Caco-2 (cell line): ENCODE measurements at places on chromosomes 6 and 20. TPM values are rescaled to one million over a fixed set of nuclear protein-coding genes. Genes with fewer than 3 reads are reported as not detected.

DNA sequence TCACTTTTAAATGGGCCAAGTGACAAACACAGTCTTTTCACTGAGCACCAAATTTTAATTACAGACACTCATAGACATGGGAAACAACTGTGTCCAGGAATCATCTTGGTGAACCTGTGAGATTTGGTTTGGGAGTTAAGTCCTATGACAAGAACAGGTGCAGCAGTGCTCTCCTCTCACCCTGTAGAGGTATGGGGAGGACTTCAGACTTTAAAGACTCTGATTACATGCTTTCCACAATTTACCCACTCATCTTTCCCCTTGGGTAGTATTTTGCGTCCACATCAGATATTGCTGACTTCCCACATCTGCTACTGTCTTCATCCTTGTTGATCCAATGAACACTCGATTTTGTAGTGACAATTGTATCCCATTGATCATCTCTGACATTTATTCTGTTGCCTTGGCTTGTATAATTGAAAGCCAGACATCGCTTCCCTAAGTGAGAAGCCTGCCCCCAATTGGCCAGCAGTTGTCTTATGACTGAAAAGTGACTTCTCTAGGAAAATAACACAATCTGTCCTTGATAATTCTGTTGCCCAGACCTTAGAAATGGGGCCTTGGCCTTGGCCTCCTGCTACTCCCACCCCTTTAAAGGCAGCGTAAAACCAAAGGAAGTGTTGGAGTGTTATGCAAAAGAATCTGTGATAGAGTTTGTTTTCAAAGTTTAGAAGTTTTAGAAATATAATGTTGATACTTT, 40.0 kb downstream of the TXLNB start:
- DNase-seq = no peak

MED20 gene
- 40.0 and 43.7 TPM in 2 replicates for total RNA-seq

GRCh38 chr6:125151700-125152099, 1.9 kb upstream of the TPD52L1 start:
- no peak for DNase-seq

GRCh38 chr20:23059001-23059400, 9.5 kb upstream of the THBD start:
- DNase-seq = no peak

DNA sequence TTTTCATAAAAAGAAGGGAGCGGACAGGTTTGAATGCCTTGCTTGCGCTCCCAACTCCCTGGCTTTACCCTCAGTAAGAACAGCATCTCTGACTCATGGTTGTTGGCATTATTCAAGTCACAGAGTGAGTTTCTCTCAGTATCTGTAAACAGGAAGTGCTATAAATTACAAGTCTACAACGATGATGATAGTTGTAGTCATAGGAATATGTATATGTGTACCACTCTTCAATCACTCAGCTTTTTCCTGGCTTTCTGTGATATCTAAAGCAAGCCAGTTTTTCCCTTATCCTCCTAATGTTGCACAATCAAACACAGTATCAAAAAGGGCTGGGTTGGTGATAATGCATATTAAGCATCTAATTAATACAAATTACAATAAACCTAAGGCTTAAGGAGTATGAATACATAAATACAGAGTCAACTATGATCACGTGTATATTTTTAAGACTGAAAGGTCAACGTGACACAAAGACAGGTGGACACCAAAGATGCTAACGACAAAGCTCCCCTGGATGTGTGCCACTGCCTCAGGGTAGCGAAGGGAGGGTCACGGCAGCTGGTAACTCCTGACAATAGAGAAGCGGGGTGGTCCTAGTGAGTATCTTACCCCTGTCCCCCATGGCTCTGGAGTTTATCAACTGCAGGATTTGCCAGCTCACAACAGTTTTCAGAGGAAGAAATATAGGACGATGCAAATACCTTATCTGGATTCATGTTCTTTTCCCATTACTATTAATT, 202.8 kb downstream of the BTBD9 start:
- no peak for DNase-seq

GSTA2 gene
- 51.6 and 65.4 TPM in 2 replicates for total RNA-seq

SLC26A8 gene
- 1.4 and 1.8 TPM in 2 replicates for total RNA-seq

DNA sequence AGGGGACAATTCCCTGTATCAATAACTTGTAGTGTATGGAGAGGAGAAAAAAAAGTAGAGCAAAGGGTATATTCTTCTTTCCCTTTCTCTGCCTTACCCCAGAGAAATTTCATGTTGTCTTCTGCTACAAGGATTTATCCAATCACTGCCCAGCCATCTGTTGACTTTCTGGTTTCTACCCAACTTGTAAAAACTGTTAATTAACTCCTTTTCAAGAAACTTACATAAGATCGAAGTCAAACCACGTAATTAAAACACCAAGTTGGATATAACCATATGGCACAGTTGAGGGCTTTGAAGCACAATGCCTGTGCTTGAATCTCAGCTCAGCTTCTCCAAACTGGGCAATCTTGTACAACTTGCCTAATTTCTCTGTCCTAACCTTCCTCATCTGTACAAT, 99.5 kb downstream of the MAN1A1 start:
- DNase-seq = no peak

- DNase-seq = no peak
Observed at GRCh38 chr6:126351960-126352359, 12.0 kb downstream of the CENPW start.

TRIM39 gene
- total RNA-seq = 12.7 and 14.5 TPM in 2 replicates

PKHD1 gene
- 2.7 and 3.3 TPM in 2 replicates for total RNA-seq

- no peak for DNase-seq
Observed at GRCh38 chr20:50536333-50536732, 26.1 kb downstream of the PTPN1 start.

- no peak for DNase-seq
Observed at GRCh38 chr20:11727708-11728107, 190.0 kb upstream of the BTBD3 start.

DNA sequence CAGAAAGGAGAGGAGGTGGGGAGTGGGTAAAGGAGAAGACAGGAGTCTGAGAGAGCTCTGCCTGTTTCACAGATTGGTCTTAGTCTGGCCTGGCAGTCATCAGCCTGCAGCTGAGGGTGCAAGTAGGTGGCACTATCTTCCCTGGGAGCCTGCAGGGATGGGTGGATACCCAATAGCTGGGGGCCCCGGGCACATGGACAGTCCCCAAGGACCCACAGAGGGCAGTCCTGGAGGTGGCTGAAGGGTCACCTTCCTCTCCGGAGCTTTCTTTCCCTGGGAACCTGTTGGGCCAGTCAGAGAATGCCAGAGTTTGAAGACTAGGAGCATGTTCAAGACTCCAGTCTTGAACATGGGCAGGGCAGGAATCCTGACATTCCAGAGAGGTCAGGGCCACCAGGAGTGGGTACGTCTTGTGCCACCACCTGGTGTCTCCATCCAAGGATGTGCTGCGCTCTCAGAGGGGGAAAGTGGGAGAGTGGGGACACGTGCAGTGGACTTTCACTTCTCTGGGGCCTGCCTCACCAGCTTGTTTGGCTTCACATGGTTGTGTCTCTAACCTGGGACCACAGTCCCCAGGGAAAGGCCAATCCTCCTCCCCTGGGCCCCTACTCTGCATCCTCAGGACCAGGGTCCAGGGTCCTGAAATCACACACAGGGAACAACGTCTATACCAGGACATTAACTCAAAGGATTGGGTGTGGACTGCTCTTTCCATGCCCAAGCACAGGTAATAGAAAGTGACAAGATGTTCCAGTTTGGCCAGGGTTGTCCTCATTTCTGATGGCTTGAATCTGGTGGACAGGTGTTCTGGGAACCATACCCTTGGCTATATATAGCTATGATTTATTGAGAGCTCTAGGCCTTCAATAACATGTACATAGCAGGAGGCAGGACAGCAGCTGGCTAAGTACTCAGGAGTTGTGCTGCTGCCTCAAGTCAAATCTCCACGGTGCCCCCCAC, 18.0 kb downstream of the AARS2 start:
- DNase-seq = no peak
